Progenitor cell of endocrine pancreas (in vitro differentiated cells): ENCODE measurements at places on chromosomes 5 and 9.

DNA sequence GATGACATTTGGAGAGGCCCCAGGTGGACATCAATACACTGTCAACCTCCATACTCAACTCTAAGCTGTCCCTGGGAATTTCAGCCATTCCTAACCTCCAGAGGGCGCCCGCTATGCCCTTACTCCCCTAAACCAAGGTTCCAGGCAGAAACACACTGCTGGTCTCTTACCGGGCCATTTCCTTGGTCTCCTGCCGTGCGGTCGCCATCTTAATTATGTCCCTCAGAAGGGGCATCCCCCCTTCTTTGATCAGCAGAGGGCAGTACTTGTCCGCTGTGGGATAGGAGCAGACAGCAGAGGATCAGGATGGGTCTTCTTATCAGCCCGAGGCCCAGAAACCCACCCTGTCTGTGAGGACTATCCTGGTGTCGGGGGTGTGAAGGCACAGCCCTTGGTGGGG lies 9.3 kb upstream of the ZDHHC12 start:
- H3K36me3 ChIP-seq = peaks cover 8% of the 10 kb centered on the region
- H3K27ac ChIP-seq = peak overlapping the region; percentile 92
- H3K4me3 ChIP-seq = no peak overlapping the region
- peak; percentile 63 for DNase-seq

- no peak overlapping the region for H3K4me3 ChIP-seq
- no peaks in the 10 kb centered on the region for H3K4me1 ChIP-seq
- peaks cover 2% of the 10 kb centered on the region for H3K27me3 ChIP-seq
- H3K27ac ChIP-seq = no peak overlapping the region
- DNase-seq = no peak
Observed at GRCh38 chr9:111197256-111197655, 132.8 kb downstream of the OR2K2 start.

DNA sequence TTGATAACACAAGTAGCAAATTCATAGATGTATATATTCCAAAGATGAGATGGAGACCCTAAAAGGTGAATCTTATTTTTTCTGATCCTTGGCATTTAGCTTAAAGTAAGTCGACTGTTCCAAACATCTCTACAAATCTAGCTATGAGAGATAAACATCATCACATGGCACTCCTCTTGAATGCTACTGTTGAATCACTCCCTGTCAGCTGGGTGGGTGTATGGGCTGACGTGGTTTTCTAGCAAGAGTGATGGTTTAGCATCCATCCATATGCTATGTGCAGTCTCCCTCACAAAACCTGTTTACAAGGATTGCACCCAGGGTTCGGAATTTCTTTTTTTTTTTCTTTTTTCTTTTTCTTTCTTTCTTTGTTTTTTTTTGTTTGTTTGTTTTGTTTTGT lies 13.8 kb downstream of the ACO1 start:
- no peaks in the 10 kb centered on the region for H3K36me3 ChIP-seq
- no peak overlapping the region for H3K4me3 ChIP-seq
- no peak for DNase-seq
- no peaks in the 10 kb centered on the region for H3K27me3 ChIP-seq
- peaks cover 3% of the 10 kb centered on the region for H3K4me1 ChIP-seq
- no peak overlapping the region for H3K27ac ChIP-seq

DNA sequence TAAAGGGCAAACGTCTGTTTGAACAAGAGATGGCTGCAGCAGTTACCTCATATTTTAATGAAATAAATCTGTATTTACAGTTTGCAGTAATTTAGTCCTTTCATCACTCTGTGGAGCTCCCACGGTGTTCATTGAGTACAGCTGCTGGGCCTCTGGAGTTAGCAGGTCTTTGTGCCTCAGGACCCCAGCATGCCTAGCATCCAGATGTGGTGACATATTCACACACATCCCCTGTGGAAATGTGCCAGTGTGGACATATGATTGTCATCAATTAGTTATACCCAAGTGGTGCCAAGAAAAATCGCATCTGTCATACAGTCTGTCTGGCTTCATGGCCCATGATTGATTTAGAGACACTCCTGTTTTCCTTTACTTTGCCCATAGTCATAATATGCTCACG lies 77.3 kb downstream of the NNT start:
- no peak for DNase-seq
- H3K27ac ChIP-seq = no peak overlapping the region
- peaks cover 10% of the 10 kb centered on the region for H3K36me3 ChIP-seq

GRCh38 chr9:119836036-119836435 lies 466.8 kb upstream of the BRINP1 start:
- no peak overlapping the region for H3K27ac ChIP-seq
- no peak for DNase-seq
- H3K4me3 ChIP-seq = no peak overlapping the region
- peaks cover 11% of the 10 kb centered on the region for H3K27me3 ChIP-seq

DNA sequence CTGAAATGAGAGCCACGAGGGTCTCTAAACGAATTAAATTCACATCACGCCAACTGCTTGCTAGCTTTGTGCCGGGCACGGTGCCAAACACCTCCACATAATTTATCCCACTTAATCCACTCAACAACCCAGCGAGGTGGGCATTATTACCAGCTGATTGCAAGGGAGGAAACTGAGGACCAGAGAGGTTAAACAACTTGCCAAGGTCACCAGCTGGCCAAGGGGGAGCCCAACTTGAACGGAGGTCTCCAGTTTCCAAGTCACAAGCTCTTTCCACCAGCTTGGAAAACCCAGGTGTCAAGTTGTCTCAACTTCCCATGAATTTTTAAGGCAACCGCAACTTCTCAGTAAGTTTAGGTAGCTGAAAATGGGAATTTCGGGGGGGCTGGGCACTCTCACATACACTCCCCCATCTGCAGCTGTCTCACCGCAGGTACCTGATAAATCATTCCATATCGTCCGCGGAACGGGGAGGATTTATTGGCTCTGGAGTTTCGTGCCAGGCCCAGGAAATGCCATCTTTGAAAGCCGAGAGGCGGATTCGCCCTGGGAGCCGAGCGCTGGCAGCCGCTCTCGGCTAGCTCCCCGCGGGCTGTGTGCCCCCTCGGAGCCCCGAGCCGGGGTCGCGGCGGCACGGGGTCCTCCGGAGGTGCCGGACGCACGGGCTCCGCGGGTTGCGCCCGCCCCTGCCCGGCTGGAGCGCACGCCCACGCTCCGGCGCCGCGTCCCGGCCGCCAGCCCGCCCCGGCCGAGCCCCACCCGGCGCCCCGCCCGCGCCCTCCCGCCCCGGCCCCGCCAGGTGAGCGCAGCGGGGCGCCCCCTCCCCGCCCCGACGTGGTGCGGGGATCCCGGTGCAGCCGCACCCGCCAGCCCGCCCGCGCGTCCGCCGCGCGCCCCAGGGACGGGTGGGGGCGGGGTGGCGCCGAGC lies 617 bp downstream of the PTPN3 start:
- H3K4me1 ChIP-seq = peaks cover 9% of the 10 kb centered on the region
- DNase-seq = no peak
- peak overlapping the region; percentile 41 for H3K27ac ChIP-seq

- no peak overlapping the region for H3K27ac ChIP-seq
- peaks cover 4% of the 10 kb centered on the region for H3K27me3 ChIP-seq
- peaks cover 10% of the 10 kb centered on the region for H3K4me1 ChIP-seq
- DNase-seq = no peak
- H3K36me3 ChIP-seq = peaks cover 2% of the 10 kb centered on the region
Observed at GRCh38 chr9:7375013-7375511, 424.5 kb downstream of the DMAC1 start.

DNA sequence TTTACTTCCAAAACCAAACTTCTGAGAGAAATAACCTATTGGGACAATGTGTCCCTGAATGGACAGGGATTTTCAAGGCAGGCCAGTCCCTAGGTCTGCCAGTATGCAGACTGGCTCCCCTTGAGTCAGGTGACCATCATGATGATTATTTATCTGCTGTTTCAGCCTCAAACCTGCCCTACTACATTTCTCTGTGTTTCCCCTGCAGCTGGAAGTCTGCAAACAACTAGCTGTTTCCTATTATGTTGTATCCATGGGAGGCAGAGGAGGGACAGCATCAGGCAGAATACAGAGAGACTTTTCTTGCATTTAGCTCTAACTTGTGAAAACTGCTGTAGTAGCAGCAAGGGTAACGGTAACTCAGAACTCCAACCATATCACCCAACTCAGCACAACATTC lies 36.2 kb upstream of the IFNK start:
- H3K27me3 ChIP-seq = no peaks in the 10 kb centered on the region
- peak overlapping the region; percentile 86 for H3K27ac ChIP-seq
- no peak for DNase-seq
- H3K4me1 ChIP-seq = peaks cover 20% of the 10 kb centered on the region
